ENCODE measurements at places on chromosomes 4 and X. TPM values are rescaled to one million over a fixed set of nuclear protein-coding genes. Genes with fewer than 3 reads are reported as not detected.

- DNase-seq = no peak
Observed at GRCh38 chrX:36973575-36973974, 34.6 kb upstream of the FAM47C start.

DNA sequence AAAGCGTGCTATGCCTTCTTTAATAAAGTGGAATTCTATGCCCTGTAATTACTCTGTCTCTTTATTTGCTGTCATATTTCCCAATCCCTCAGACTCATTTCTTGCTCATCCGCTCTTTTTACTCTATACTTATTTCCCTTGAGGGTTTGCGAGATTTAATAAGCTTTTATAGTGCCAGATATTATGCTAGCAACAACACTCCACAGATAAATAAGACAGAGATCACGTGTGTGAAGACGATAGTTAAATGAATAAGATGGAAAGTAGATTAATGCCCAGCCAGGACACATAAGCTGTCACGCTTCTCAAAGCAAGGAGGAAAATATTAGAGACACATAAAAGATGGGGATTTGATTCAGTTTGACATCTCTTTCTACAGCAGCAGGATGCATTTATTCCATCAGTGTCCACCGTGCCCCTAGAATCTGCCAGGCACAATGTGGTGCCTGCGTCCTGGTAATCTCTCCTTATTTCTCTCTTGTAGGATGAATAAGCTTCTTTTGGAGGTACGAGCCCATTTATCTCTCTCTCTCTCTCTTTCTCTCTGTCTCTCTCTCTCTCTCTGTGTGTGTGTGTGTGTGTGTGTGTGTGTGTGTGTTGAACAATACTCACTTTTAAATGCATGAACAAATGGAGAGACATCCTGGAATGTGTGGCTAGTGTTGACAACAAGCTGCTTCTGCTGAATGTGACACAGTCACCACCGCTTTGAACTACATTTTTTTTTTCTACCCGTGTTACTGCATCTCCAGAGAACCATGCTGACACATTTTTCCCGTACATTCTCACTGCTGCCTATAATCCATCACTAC lies 48.2 kb downstream of the TMEM156 start:
- no peak for DNase-seq

DNA sequence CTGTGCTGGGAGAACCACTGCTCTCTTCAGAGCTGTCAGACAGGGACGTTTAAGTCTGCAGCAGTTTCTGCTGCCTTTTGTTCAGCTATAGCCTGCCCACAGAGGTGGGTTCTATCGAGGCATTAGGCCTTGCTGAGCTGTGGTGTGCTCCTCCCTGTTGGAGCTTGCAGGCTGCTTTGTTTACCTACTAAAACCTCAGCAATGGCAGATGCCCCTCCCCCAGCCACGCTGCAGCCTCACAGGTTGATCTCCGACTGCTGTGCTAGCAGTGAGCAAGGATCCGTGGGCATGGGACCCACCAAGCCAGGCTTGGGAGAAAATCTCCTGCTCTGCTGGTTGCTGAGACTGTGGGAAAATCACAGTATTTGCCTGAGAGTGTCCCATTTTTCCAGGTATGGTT lies 133.8 kb upstream of the UBQLN2 start:
- no peak for DNase-seq

- DNase-seq = no peak
Observed at GRCh38 chrX:154436983-154437752, at the start of gene GDI1. Gene GDI1 (plus strand): TSS chrX:154437154. CDS start chrX:154437255, 101 bp downstream.

- no peak for DNase-seq
Observed at GRCh38 chr4:139007640-139008039, 7.9 kb upstream of the NOCT start.

GRCh38 chr4:52244103-52244775 lies 193.1 kb downstream of the SPATA18 start:
- DNase-seq = no peak

DNA sequence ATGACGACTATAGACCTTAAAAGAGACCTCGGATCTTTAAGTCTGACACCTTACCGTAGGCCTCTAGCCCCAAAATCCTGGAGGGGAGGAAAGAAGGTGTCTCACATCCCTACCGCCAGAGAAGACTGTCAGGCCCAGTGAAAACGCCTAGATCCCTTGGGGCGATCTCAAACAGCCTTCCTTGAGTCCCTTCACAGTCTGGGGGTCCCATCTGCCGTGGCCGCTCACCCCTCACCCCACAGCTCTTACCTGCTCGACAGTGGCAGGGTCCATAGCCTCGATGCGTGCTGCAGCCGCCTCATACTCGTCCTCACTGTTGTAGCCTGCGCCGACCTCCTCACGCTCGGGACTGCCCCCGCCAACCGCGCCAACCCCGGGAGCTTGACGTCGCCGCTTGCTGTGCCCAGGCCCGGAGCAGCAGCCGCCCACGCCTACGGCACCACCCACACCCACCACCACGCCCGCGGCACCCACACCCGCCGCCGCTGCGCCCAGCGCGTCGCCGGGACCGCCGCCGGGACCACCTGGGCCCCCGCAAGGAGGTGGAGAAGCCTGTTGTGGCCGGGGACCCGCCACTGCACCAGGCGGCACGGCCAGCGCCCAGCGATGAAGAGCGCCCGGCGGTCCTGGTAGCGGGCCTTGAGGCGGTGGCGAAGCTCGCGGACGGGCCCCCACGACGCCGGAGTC lies 536 bp downstream of the OTUD5 start:
- no peak for DNase-seq

The CXCL3 gene
- total RNA-seq = not detected

The ASB9 gene
- total RNA-seq = 1.4 TPM

The PTCHD1 gene
- total RNA-seq = 1.7 TPM

DNA sequence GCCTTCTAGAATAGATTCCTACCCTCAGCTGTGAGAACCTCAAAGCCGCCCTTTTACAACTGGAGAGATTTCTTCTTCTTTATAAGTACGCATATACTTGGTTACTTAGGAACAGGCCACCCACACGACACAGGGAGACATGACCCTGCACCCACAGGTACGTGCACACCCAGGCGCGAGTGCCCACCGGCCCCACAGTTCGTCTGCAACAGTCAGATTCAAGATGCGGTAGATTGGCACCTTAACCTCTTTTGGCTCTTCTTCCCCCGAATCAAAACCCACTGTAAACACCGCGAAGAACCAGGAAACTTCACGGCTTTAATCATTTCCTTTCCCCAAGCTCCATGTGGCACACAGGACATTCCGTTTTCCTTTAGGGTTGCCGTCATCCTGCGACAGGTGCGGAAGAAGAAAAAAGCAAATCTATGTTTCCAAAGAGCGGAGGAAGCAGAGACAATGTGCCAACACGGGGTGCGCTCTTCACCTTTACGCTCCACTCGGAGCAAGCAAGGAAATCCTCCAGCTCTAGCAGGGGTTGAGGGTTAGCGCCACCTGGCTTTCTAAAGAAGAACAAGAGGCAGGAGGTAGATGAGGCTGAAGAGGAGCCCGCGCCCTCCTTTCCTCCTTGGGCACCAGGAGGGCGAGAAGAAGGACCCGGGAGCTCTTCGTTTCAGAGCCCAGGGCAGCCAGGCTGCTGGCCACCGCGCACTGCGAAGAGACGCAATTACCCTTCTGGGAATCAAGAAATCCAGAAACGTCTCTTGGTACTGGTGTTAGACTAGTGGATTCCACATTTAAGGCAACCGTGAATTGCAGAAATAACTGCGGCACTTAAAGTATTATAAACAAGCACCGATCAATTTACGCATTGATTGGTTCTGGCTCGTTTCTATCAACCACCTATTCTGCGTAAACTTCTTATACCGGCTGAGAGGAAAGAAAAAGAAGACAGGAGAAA lies 35.7 kb downstream of the HAND2 start:
- no peak for DNase-seq

DNA sequence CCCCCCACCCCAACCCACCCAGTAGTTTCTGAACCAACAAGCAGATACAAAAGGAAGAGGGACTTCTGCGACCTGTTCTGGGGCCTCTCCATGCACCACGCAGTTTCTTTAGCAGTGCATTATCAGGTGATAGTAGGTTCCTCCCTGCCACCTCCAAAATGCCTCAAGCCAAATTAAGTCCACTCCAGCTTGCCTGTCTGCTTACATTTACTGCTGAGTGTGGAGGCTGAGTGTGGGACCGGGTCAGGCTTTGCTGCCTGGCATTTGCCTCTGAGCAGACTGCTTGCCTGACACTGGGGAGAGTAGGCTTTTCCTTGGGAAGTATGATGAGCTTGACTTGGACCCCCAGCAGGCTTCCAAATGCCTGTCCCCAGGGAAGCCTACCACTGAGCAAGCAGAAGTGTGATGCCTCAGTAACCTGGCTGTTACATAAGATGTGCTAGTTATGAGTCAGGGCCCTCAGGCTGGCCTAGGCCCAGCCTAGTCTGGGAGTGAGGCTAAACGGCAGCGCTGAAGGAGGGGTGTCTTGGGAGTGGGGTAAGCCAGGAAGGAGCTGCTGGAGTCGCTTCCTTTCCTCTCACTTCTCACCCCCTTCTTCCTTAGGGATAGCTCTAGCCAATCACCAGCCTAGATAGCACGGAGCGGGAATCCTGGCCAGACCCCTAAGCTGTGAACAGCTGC lies 9.0 kb downstream of the TSC22D3 start:
- DNase-seq = no peak

DNA sequence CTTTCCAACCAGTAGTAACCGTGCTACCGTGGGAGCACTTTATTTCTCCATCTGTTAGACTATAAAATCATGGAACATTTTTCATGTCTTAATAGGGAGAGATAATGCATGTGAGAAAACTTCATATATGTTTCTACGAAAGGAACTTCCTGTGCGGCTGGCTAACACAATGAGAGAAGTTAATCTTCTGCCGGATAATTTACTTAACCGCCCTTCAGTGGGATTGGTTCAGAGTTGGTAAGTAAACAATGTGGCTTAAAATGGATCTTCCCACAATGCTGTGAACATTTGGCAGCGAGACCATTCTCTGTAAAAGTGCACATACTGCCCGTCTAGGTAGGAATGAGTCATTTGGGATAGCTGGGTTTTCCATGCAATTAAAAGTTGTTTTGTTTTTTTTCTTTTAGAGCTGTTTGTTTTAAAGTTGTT lies 29.6 kb downstream of the PDK3 start:
- DNase-seq = no peak

DNA sequence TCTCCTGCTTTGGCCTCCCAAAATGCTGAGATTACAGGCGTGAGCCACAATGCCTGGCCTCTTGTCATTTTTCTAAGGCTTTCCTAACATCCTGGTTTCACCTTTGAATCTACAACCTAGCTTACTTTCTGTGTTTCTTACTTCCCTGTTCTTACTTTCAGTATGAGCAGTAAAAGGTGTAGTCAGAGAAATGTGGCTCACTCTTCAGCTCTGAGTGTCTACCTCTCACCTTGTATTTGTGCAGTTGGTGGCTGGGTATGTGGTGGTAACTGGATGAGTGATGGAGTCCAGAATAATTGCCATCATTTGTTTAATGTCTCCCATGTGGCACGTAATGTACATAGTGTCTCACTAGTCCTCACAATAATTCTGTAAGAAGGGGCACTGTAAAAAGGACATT lies 19.1 kb upstream of the CXCL11 start:
- no peak for DNase-seq

DNA sequence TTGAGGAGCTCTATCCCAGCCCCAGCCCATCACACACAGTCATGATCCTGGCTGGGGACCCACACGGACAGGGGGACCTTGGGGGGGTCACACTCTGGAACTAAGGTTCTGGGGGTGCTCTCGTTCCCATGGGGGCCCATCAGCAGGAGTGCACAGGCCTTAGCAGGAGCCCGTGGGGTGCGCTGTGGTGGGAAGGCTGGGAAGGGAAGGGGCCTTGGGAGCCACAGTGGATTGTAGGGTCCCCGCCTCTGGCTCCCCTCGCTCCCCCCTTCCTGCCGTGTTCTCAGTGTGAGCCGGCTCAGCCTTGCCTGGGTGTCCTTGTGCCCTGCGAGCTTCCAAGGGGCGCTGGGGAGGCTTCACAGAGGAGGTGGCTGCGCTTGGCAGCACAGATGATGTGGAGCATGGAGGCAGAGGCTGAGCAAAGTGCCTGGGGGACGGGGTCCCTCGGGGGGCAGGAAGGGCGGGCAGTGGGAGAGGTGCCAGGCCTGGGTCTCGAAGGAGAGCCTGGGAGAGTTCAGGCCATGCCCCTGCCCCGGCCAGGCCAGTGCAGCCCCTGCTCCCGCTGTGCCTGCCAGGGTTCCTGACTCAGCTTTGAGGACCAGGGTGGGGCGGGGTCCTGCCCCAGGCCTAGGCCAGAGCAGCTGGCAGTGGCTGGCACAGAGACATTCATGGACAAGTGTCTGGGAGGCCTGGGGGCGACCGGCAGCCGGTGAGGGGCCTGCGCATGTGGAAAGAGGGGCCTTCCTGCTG lies 5.5 kb upstream of the HGFAC start:
- DNase-seq = no peak

DNA sequence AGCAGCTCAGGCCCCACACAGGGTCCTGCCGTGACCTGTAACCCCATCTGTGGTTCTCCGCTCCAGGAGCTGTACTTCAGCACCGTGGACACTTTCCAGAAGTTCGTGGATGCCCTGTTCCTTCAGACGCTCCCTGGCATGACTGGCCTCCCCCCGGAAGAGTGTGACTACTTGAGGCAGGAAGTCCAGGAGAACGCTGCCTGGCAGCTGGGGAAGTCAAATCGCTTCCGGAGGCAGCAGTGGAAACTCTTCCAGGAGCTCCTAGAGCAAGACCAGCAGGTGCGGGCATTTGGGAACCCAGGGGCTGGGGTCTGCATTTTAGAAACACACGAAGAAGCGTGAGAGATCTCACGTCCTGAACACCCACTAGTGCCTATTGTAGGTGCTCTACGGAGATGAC lies 72.5 kb downstream of the EVC start:
- DNase-seq = no peak

GRCh38 chr4:52982255-52982945 lies 120.3 kb downstream of the RASL11B start:
- no peak for DNase-seq

Measured in esophagus squamous epithelium (tissue), 5 donors.